ENCODE measurements at places on chromosomes 6 and 20.

- no peak for DNase-seq
Observed at GRCh38 chr6:162875070-162875469, 147.3 kb downstream of the PACRG start.

- DNase-seq = no peak
Observed at GRCh38 chr20:20490673-20491072, 122.8 kb downstream of the INSM1 start.

GRCh38 chr6:170211404-170212025 lies 79.4 kb downstream of the DLL1 start:
- DNase-seq = no peak

- DNase-seq = no peak
Observed at GRCh38 chr6:47308552-47309290, 984 bp downstream of the TNFRSF21 start.

- DNase-seq = peak; percentile 75
Observed at GRCh38 chr20:1266167-1266973, at the start of gene SNPH. TSS of gene SNPH (plus strand) at chr20:1266294. CDS start at chr20:1296240, 29,946 bp downstream.

GRCh38 chr6:47952640-47953039 lies 158.4 kb downstream of the PTCHD4 start:
- DNase-seq = no peak

DNA sequence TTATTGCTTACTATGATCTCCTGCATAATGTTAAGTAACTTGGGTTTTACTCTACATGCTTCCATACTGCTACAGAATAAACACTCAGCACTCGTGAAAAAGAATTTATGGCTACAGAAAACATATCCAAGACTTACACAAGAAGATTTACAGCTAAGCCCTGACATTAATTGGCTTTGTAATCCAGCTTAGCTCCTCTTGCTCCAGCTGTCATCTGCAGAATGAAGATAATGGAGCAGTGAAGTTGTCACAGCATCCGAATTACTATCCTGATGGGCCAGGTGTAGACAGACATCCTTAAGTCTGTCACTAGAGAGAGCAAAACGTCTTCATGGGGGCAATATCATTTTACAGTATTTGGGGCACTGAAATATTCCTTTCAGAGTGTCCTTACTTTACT lies 155.3 kb downstream of the PRKN start:
- no peak for DNase-seq

DNA sequence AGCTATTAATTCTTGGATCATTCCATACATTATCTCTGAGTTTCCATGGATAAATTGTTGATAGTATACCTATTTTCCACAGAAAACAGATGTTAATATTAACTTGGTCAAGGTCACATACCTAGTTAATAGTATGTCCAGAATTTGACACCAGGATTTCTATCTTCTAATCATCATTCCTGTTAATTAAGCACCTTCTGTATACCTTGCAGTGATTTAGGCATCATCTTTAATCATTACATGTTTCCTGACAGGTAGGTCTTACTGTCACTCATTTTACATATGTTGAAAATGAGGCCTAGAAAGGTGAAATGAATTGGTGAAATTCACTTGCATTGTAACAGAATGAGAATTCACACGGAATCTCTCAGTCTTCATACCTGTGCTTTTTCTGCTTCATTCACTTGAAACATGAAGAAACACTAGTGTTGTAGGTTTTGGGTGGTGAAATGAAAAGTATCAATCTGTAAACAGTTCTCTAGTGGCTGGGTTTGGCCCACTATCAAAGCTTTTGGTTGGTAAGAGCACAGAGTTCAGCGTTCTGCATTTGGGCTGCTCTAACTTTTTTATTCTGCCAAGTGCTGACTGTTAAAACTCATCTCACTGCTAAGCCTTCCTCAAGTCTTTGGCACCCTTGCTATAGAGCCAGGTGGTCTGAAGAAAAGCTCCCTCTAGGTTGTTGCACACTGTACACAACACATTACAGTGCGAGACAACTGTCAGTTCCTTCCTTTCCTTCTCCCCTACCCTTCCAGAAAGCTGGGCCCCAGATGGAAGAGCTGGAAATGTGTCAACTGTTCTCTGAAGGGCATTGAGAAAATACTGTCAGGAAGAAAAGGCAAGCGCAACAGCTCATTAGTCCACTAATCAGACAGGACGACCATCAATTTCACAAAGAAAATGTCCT lies 57.8 kb upstream of the C20orf144 start:
- no peak for DNase-seq

DNA sequence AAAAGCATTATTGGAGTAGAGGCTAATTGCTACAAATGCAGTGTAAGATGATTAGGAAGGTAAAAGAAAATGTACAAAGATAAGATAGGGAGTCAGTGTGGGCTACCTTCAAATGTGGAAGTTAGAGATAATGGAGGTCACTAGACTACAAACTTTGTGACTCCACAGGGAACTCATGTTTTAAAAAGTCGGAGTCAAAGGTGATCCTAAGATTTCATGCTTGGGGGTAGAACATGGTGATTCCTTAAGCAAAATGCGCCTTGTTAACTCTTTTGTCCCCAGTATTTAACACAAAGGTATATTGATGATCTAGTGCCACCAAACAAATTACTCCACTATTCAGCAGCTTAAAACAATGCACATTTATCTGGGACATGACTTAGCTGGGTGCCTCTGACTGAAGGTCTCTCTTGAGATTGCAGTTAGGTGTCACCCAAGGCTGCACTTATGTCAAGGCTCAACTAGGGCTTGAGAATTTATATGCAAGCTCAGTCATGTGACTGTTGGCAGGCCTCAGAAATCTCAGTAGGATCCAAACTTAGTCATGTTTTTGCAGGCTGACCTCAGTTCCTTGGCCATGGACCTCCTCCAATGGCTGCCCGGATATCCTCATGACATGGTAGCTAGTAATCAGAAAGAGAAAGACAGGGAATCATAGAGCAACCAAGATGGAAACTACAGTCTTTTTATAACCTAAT lies 11.4 kb upstream of the SNX9 start:
- no peak for DNase-seq

DNA sequence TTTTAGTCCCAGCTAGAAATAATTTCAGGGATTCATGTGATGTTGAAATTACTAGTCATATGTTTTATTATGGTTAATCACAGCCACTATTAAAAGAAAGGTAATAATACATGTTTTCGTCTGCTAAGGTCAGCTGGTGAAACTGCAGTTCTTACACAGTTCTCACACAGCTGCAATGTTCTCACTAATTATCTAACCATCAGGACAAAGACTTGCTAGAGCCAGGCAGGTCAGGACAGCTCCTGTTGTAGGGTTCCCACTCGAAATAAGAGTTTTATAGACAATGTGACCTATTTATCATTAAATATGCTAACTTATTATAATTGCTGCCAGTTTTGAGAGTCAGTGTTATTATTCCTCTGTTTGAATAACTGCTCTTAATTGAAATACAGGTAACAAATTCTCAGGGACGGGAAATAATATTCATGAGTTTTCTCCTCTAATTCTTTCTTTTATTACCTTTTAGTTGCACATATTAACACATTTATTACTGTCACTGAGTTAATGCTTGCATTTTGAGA lies 97.9 kb downstream of the GJA1 start:
- DNase-seq = no peak

DNA sequence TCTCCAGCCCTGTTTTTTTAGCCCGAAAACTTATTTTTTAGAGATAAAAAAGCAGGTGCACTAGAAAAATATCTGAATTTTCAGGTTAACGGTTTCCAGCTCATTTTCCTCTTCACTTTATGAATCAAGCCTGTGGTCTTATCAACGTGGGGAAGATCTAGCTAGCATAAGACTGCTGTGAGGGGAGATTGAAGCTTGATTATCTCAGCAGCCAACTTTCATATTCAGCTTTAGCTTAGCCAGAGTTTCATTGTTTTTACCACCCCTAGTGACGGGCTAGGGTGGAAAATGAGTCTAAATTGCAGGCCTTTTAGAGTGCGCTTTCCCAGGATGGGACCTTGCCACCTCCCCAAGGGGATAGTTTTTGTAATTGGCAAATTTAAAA lies 11.9 kb upstream of the RBM38 start:
- DNase-seq = no peak

- peak; percentile 21 for DNase-seq
Observed at GRCh38 chr20:5835321-5835821, 85.2 kb downstream of the SHLD1 start.

GRCh38 chr20:49272654-49273053 lies 5.2 kb downstream of the ZNFX1 start:
- DNase-seq = no peak

GRCh38 chr6:138520463-138520862 lies 21.2 kb upstream of the NHSL1 start:
- DNase-seq = no peak
